ENCODE measurements at places on chromosomes 11 and 22. TPM values are rescaled to one million over a fixed set of nuclear protein-coding genes. Genes with fewer than 3 reads are reported as not detected.

XKR3 gene
- total RNA-seq, result not detected

CALCA gene
- total RNA-seq, result not detected

DNA sequence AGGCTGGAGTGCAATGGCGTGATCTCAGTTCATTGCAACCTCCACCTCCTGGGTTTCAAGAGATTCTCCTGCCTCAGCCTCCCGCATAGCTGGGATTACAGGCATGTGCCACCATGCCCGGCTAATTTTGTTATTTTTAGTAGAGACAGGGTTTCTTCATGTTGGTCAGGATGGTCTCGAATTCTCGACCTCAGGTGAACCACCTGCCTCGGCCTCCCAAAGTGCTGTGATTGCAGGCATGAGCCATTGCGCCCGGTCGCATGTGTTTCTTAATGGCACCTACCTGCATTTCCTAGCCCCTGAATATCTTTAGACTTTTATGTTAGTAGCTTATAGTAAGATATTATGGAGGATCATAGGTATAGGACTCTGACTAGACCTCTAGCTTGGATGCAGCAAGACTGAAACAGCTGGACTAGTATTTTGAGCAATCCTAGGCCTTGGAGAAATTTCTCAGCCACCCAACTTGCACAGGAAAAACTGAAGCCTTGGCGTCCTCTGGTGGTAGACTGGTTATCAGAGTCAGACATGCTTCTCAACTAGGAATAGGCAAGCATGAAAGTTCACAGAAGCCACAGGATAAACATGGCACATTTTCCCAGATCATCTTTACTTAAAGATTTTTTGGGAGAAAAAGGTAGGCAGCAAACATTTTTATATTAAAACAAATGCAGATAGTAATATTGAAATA, 22.7 kb upstream of the C1QTNF4 start:
- peak; percentile 58 for DNase-seq

DNA sequence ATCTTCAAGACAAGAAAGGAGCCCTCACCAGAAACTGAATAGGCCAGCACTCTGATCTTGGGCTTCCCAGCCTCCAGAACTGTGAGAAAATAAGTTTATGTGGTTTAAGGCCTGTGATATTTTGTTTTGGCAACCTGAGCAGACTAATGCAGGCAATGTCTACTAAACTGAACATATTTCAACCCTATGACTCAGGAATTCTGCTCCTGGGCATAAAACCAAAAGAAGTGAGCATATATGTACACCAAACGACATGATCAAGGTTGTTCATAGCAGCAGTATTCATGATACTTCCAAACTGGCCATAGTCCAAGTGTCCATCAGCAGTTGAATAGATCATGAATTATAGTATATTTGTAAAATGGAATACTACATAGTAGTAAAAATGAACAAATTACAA, 29.0 kb downstream of the CSNK2A3 start:
- DNase-seq, result no peak

DNA sequence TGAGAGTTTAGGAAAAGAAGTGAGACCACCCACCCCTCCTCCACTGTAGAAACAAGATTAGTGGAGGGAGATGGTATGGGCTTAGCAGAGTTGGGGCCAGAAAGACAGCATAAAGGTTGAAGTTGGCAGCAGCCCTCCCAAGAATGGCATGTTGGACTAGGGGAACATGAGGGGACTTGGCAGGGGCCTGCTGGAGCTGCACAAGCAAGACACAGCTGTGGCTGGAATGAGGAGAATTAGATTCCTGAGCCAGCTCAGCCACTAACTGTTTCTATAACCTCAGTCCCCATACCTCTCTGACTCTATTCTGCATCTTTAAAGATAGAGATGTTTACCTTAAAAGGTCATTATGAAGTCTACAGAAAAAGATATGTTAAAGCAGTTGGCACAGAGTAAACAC, 13.2 kb downstream of the MAP6 start:
- DNase-seq, result no peak

DNA sequence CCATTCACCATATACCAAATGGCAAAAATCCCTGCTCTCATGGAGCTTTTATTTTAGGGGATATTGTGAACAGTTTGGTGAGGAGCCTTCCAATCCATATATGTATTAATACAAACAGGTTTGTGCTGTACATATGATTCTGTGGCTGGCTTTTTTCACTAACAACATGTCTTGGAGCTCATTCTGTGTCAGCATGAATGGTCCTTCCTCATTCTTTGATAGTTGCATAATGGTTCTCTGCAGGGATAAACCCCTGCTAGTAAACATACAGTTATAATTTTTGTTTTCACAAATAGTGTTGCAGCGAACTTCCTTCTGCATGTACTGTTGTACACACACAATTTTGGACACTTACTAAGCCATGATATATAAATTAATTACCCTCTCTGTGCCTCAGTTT, 8.3 kb downstream of the PRR5L start:
- no peak for DNase-seq

DNA sequence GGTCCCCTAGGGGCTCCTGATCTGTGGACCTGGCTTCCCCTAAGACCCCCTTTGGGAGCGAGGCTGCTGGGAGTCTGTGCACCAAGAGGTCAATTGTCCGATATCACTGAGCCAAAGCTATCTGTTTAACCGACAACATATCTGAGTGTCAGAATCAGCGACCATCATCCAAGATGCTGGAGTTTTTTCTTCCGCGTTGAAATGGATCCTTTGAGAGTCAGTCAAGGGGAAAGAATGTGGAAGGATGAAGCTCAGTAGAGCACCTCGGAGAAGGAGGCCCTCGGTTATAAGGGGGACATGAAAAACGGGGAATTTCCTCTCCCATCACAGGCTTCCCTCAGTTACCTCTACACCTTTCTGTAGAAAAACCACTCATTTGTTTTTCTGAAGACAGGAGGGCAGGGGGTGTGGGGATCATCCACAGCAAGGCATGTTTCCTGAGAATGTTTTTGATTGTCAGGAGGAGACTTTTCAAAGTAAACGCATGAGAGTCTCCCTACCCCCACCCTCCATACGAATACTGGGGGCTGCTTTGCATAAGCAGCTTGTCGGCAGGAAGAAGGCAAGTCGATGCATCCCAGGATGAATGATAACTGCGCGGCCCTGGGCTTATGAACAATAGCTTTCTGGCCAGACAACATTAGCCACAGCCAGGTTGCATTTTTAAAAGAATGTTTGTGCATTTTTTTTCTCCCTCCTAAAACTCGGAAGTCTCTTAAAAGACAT, 37.7 kb upstream of the CCND1 start:
- DNase-seq, result no peak

DNA sequence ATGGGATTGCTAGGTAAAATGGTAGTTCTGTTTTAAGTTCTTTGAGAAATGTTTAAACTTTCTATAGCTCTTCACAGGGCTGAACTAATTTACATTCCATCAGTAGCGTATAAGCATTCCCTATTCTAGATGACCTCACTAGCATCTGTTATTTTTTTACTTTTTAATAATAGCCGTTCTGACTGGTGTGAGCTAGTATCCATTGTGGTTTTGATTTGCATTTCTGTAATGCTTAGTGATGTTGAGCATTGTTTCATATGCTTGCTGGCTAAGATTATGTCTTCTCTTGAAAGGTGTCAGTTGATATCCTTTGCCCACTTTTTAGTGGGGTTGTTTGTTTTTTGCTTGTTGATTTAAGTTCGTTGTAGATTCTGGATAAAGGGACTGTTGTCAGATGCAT, 35.9 kb downstream of the MMP27 start:
- no peak for DNase-seq

DNA sequence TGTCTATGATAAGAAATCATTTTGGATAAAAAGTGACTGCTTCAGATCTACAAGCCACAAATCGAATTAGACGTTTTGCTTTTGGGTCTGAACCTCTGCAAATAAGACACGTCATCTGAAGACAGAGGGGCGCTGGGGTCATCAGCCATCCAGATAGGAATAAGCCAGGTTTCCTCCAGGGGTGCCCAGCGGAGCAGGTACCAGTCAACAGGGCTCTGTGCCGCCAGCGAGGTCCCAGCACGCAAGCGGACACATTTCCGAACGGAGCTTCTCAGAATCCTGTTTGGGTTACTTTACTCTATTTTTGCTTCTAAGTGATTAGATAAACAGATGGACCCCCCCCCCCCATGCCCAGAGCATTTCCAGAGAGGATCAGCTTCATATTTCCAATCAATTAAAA, 873.8 kb downstream of the BRD1 start:
- no peak for DNase-seq

All from HepG2 (cell line).